Stimulated activated CD4-positive, alpha-beta T cell treated with anti-CD3 and anti-CD28 coated beads, Interleukin-1b, Interleukin-23, amount 100 ng/mL, for 4 hours (primary cell): ENCODE measurements at places on chromosomes 13 and 19.

DNA sequence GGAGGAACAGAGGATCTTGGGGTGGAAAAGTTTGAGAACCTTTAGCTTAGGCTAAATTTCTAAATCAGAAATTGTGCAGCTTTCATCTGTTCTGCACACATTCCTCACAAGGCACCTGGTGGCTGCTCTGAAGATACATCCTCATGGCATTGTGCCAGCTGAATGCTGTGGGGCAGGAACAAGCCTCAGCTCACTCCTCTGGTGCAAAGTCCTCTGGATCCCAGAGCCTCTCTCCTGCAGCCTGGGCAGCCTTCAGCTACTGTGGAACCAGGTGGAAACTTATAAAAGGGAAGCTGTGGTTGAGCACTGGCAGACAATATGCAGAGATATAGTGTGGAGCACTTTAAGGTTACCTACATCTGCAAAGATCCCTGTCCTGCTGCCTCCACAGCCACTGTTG, 72.3 kb downstream of the KCTD12 start:
- DNase-seq = no peak

- no peak for DNase-seq
These were observed 300.5 kb downstream of the NALCN start for GRCh38 chr13:101115762-101116171.

GRCh38 chr13:95003019-95003813, 290.9 kb upstream of the SOX21 start:
- DNase-seq = no peak

- DNase-seq = no peak
These were observed 10.3 kb upstream of the FAM124A start for GRCh38 chr13:51211910-51212309.

GRCh38 chr13:43662976-43663375, 123.8 kb downstream of the ENOX1 start:
- DNase-seq = no peak

DNA sequence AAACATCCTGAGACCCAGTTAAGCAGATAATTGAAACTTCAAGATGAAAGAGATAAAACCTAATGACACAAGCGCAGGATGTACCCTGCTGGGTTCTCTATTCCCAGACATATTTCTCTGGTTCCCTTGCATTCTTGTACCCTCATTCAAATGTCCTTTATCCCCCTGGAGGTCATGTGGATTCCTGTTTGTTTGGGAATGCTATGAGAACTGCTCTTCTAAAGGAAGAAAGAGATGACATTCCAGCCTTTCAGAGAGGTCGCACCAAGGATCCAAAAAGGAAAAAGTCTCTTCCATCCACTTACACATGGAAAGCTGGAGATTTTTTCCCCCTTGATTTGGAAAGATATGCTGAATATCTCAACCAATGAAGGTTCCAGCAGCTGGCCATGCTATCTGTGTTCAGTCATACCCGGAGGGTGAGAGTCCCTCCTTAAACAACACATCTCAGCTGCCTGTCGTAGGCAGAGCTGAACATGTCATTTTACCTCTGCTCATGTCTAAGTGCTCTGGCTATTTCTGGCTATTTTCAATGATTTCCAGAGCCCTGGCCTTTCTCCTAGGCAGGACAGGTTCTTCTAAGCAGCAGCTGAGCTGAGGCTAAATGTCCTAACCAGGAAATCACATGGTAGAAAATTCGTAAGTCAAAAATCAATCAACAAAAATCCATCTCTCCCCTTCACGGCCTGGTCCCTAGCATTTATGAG, 52.5 kb downstream of the C13orf42 start:
- DNase-seq = no peak

DNA sequence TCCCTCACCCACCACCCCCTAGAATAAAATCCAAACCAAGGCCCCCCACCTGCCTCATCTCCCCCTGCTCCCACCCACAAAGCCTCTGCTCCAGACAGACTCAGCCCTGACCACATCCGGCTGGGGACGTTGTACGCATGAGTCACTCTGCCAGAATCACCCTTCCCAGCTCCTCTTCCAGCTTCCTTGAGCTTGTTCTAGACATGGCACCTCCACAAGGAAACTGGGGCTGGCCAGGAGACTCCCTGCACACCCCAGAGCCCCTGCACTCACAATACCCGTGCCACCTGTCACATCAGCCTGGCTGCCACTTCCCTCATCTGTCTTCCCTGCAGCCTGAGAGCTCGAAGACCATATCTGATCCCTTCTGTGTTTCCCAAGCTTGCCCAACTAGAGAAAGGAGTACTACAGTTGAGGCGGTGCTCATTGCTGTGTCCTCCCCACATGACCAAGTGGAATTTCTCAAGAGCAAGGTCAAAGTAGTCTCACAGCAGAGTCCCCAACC, 9.7 kb downstream of the DEDD2 start:
- DNase-seq = no peak

GRCh38 chr13:36888645-36889044, 31.4 kb downstream of the SMAD9 start:
- DNase-seq = no peak

- peak; percentile 36 for DNase-seq
These were observed 7.2 kb upstream of the CCDC97 start for GRCh38 chr19:41302624-41303351.

GRCh38 chr19:35209646-35210045, 18.9 kb downstream of the FAM187B start:
- DNase-seq = no peak

DNA sequence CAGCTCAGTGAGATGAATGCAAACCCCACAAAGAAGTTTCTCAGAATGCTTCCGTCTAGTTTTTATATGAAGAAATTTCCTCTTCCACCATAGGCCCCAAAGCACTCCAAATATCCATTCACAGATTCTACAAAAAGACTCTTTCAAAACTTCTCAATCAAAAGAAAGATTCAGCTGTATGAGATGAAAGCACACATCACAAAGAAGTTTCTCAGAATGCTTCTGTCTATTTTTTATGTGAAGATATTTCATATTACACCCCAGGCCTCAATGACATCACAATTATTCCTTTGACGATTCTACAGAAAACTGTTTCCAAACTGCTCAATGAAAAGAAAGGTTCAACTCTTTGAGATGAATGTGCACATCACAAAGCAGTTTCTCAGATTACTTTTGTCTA, 1819.4 kb downstream of the UQCRFS1 start:
- no peak for DNase-seq

- no peak for DNase-seq
These were observed 9.8 kb downstream of the IRS2 start for GRCh38 chr13:109776575-109776974.

DNA sequence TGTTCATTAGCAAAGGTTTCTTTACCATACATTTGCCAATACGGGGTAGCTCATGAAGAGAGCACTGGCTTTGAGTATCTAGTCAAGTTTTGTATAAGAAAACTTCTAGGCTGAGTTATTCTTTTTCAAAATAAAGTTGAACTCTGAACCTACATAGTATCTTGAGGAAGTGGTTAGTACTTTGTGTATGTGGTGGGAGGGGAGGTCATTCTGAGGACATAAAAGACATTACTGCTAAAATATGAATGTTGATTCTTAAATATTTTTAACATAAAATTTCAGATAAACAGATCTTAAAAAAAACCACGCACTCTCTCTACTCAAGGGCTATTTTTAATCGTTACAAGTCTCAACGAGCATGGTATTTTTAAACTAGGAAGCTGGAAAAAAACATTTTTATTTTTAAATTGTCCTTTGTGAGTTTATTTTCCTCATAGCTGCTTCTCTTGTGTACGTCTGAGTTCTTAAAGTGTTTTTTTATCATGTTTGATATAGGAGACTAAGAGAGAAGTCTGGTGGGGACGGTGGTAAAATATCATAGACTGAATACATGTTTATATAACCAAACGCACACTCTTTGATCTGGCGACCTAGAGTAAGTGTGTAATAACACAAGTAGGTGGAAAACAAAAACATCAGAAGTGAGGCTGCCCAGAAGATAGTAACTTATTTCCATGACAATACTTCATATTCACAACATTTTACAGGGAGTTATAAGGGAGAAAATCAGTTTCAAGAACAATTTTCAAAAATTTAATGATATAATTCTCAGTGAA, 118.0 kb upstream of the POSTN start:
- DNase-seq = no peak

GRCh38 chr13:87147076-87147475, 524.1 kb upstream of the SLITRK5 start:
- DNase-seq = no peak

- no peak for DNase-seq
These were observed 53.5 kb upstream of the SOX21 start for GRCh38 chr13:94765814-94766213.

GRCh38 chr13:32639502-32640105, 53.4 kb downstream of the PDS5B start:
- DNase-seq = peak; percentile 23

DNA sequence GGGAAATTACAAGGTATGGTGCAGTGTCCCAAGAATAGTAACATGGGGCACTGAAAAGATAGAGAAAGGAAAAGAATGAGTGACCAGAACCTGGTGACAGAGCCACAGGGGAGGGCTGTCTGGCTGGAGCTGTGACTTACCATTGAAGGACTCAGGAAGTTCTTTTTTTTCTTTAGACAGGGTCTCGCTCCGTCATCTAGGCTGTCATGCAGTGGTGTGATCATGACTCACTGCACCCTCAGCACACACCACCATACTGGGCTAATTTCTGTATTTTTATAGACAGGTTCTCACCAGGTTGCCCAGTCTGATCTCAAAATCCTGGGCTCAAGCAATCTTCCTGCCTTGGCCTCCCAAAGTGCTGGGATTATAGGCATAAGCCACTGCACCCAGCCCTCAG, 8.8 kb upstream of the CPB2 start:
- no peak for DNase-seq

GRCh38 chr19:51331716-51332115, 10.2 kb downstream of the VSIG10L start:
- no peak for DNase-seq

DNA sequence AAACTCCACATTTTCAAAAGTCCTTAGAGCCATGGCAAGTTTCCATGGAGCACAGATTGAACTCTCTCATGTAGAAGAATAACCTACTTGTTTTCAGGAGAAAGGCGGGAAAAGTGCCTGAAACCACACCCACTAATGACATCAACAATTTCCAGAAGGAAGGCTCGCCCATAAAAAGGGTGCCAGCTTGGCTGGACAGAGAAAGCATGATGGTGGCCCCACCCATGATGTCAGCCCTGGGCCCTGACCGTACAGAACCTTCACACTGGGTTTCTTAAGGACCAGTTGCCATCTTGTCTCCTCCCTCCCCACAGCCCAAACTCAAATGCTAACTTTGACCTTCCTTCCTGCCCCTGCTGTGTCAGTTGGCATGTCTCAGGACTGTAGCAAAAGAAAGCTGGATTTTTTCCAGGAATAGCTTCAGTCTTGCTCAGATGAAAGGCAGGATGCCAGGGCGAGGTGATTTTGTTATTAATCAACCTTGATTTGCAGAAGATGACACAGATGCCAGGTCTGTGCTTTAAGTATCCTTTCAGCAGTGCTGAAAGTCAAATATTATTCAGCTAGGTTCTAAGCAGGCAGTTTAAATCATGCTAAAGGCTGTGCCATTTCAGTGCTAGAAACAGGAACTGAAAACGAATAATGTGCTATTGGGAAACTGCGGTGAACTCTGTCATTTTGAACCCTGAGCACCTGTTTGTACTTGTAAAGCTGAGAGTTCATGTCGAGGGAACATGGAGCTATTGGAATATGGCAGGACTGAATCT, 89.5 kb upstream of the RFC3 start:
- DNase-seq = no peak

- no peak for DNase-seq
These were observed 21.9 kb downstream of the ANKRD27 start for GRCh38 chr19:32652894-32653598.

- no peak for DNase-seq
These were observed 20.8 kb downstream of the SUGT1 start for GRCh38 chr13:52673465-52673864.

DNA sequence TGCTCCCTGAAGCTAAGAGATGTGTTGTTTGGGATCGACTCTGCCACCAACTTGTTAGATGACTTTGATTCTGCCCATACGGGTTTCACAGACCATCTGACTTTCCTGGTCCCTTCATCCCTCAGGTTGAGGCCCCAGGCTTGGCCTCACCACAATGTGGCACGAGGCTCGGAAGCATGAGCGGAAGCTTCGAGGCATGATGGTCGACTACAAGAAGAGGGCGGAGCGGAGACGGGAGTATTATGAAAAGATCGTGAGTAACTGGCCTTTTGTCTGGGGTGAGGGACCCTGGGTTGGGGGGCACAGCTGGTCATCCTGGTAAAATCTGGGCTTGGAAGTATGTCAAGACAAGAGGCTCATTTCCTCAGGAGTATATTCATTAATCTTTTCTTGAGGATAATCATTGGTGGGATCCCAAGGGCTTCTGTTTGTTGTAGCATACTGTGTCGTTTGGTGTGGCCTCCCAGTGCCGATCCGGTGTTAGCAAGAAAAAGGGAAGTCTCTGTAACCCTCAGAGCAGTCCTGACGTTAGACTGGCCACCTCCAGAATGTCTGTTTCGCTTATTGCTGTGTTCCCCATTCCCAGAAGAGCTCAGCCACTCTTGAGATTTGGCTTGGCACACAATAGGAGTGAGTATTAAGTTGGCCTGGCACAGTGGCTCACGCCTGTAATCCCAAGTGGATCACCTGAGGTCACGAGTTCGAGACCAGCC, 1.4 kb downstream of the CLASRP start:
- DNase-seq = no peak

DNA sequence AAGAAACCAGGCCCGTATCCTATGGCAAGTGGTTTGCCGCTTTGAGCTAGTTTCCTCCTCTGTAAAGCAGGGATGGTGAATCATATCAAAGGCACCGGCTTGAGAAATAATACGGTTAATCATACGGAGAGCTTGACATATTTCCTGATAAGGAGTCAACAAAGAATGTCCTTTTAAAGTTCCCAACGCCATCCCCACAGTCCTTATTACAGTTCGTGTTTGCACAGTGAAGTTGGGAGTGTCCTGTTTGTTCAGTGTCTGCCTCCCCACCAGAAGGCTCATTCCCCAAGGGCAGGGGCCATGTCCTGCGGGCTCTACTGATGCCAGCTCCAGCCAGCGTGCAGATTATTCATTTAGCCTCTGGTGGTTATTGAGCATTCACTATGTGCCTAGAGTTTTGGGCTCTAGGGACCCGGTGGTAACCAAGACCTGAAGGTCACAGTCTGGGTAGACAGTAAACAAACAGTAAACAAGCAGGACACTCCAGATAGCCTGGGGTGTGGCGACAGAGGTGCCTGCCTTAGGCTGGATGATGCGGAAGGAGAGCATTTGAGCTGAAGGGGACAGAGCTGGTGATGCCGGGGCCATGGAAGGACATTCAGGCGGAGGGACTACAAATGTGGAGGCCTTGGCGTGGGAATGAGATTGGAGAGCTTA, 6.3 kb downstream of the GRAMD1A start:
- DNase-seq = no peak

GRCh38 chr13:46909042-46909441, 12.2 kb upstream of the HTR2A start:
- DNase-seq = no peak

DNA sequence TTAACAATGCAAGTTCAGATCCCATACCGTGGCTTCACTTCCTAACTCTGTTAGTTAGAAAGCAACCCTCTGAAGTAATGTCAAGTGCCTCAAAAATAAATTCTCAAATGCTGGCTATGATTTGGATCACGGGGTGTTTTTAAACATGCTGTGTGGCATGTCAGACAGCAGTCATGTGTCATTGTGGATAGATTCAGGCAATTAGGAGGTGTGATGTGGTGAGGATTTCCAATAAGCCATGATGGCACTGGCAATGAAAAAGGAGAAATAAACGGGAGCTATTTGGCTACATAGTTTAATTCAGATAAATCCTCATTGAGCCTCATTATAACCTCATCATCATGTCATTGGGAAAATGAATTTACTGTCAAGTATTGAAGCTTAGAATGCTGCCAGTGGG, 130.3 kb downstream of the ATP8A2 start:
- DNase-seq = no peak

- no peak for DNase-seq
These were observed 61.0 kb downstream of the HSPH1 start for GRCh38 chr13:31100721-31101120.

GRCh38 chr19:54415208-54415900, at the start of gene TTYH1:
TTYH1 (plus strand) TSS chr19:54415464; CDS start chr19:54415553, 89 bp downstream.
- DNase-seq = peak; percentile 44
